ENCODE measurements at places on chromosomes 13 and 19. TPM values are rescaled to one million over a fixed set of nuclear protein-coding genes. Genes with fewer than 3 reads are reported as not detected.

DNA sequence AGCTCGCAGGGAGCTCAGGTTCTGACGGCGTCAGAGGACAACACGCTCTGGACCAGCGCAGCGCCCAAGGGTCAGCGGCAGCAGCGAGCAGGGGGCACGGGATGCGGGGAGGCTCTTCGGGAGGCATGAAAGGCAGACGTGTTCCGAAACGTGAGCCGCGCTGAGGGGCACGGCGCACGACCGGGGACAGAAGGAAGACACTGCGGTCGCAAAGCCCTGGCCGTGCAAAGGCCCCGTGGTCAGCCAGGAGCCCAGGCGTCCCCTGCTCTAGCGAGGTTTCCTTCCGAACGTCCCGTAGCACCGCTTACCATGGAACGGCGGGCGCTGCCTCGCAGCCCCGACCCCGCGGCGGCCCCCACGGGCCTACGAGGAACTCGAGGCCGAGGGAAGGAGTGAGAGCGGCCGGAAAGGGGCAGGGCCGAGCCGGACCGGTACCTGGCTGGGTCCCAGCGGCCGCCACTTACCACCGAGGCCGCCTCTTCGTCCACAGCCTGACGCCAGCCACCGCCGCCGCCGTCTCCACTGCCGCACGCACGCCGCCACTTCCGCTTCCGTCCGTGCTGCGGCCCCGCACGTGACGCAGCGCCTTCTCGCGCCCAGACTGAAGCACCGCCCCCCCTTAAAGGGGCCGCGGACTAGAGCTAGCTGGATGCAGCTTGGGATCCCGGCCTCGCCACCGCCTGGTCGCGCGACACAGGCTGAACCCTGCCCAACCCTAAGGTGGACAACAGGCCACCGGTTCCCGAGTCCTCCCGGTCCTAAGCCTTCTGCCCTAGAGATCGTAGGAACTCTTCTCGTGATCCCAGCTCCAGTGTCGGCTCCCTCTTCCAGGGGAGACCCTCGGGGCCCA lies 9.4 kb downstream of the ABHD17A start:
- no peaks in the 10 kb centered on the region for H3K36me3 ChIP-seq
- H3K4me3 ChIP-seq, result peak overlapping the region; percentile 93
- no peaks in the 10 kb centered on the region for H3K27me3 ChIP-seq
- H3K4me1 ChIP-seq, result peaks cover 20% of the 10 kb centered on the region
- peak overlapping the region; percentile 91 for H3K27ac ChIP-seq

DNA sequence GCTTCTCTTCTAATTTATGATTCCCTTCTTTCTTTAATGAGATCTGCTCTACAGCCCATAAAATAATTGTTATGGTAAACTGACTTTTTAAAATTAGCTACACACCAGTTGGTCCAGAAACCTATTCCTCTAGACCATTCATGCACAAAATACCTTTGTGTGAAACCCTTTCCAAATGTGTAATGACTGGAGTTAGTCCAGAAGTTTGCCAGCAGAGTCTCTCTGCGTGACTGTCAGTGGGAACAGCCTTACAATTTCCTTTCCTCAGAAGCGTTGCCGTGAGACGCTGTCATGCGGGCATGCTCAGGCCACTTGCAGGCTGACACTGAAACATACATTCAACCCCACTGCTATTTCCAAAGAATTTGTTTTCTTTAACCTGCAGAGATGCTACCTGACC lies 965.2 kb downstream of the PCDH9 start:
- no peak for DNase-seq
- no peak overlapping the region for H3K27ac ChIP-seq
- H3K4me3 ChIP-seq, result no peak overlapping the region
- peaks cover 6% of the 10 kb centered on the region for H3K27me3 ChIP-seq
- H3K4me1 ChIP-seq, result peaks cover 5% of the 10 kb centered on the region

- DNase-seq, result no peak
- no peak overlapping the region for H3K4me3 ChIP-seq
- no peak overlapping the region for H3K27ac ChIP-seq
- H3K27me3 ChIP-seq, result no peaks in the 10 kb centered on the region
Observed at GRCh38 chr13:43758834-43759233, 27.9 kb downstream of the ENOX1 start.

DNA sequence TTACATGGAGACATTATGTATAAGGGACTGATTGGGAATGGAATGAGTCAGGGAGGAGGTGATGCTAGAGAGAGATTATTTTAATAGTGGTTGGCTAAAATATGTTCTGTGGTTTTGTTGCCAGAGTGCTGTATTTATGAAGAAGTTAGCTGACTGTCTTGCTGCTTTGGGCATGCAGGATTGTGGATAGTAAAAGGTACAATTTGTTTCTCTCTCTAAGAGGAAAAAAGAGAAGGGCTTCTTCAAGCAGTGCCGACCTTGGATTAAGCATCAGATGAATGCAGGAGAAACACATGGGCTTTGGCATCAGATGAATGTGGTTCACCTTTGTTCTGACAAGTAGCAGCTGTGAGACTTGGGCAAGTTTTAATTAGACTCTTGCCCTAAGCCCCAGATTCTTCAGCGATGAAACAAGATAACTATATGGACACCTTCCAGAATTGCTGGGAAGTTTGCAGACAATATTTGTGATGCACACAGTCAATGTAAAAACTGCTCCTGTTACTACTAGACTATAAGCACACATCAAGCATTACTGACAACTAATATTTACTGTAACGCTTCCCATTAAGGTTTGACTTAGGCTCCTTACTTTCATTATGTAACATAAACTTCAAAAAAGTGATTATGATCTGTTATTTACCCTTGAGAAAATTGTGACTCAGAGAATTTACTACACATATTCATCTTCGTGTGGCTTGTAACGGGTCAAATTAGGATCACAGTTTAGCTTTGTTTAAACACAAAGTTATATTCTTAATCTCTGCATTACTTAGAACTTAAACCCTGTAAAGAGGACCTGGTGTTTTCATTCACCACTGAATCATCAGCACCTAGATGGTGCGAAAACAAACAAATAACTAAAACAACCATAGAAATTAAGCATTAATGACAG lies 824.0 kb downstream of the PCDH9 start:
- H3K27ac ChIP-seq, result no peak overlapping the region
- peaks cover 4% of the 10 kb centered on the region for H3K4me1 ChIP-seq
- H3K4me3 ChIP-seq, result no peak overlapping the region
- DNase-seq, result no peak
- no peaks in the 10 kb centered on the region for H3K27me3 ChIP-seq

Gene ZNF835
- total RNA-seq, result 0.17 TPM

Gene ZNF850
- total RNA-seq, result 16.7 TPM

- no peak overlapping the region for H3K27ac ChIP-seq
- no peak for DNase-seq
- no peaks in the 10 kb centered on the region for H3K4me1 ChIP-seq
- H3K27me3 ChIP-seq, result no peaks in the 10 kb centered on the region
Observed at GRCh38 chr19:743168-743687, 7.7 kb upstream of the MISP start.

DNA sequence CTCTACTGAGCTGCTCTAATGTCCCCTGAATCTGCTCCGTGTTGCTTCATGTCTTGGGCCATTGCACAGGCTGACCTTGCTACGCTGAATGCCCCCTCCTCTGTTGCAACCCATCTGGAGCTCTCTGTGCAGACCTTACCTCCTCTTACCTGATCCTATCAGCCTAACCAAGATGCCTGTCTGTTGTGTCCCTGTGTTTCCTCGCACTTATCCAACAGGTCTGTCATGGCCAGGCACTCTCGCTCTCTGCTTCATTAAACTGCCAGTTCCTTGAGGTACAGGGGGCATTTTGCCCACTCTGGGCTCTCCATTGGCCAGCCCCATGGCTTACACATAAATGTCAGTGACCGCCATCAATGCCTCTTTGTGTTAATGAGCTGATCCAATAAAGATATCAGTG lies 277.7 kb upstream of the TSHZ3 start:
- DNase-seq, result no peak
- no peak overlapping the region for H3K4me3 ChIP-seq
- H3K27me3 ChIP-seq, result peaks cover 20% of the 10 kb centered on the region
- H3K36me3 ChIP-seq, result no peaks in the 10 kb centered on the region

- peaks cover 63% of the 10 kb centered on the region for H3K27me3 ChIP-seq
- H3K27ac ChIP-seq, result no peak overlapping the region
- peaks cover 3% of the 10 kb centered on the region for H3K36me3 ChIP-seq
Observed at GRCh38 chr19:40224342-40225150, 1.9 kb downstream of the CCNP start.

- H3K36me3 ChIP-seq, result no peaks in the 10 kb centered on the region
- no peak overlapping the region for H3K4me3 ChIP-seq
- no peak overlapping the region for H3K27ac ChIP-seq
- H3K27me3 ChIP-seq, result no peaks in the 10 kb centered on the region
Observed at GRCh38 chr13:64928696-64929499, 2301.2 kb downstream of the PCDH9 start.

GRCh38 chr13:95707035-95707434 lies 30.1 kb downstream of the DNAJC3 start:
- H3K36me3 ChIP-seq, result peaks cover 8% of the 10 kb centered on the region
- H3K27me3 ChIP-seq, result no peaks in the 10 kb centered on the region
- DNase-seq, result no peak
- H3K4me1 ChIP-seq, result peaks cover 7% of the 10 kb centered on the region
- H3K27ac ChIP-seq, result no peak overlapping the region
- no peak overlapping the region for H3K4me3 ChIP-seq

DNA sequence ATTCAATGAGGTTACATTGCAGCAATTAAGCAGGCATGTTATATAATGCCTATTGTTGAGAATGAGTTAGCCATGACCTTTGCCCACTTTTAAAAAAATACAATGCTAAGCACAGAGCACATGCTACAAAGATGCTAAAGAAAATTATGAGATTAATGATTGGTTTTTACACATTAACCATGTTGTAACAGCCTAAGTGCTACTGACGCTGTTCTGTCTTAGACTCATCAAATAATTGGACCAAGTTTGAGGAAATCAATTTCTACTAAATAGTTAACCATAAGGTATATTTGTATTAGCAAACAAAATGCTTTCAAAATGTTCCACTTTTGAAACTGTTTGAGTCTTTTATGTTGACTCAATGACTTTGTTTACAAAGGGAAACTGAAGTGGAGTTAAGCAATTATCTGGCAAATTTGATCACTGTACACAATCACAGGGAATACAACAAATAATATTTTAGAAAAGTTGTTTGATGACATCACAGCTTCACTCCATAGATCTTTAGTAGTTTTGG lies 14.3 kb downstream of the MIR17HG start:
- peaks cover 4% of the 10 kb centered on the region for H3K36me3 ChIP-seq
- DNase-seq, result no peak
- no peaks in the 10 kb centered on the region for H3K27me3 ChIP-seq
- H3K4me1 ChIP-seq, result peaks cover 41% of the 10 kb centered on the region
- H3K27ac ChIP-seq, result peak overlapping the region; percentile 19

- H3K36me3 ChIP-seq, result no peaks in the 10 kb centered on the region
- peaks cover 6% of the 10 kb centered on the region for H3K27me3 ChIP-seq
- no peak overlapping the region for H3K27ac ChIP-seq
- no peaks in the 10 kb centered on the region for H3K4me1 ChIP-seq
- H3K4me3 ChIP-seq, result no peak overlapping the region
Observed at GRCh38 chr13:51564671-51565070, 19.6 kb upstream of the WDFY2 start.

GRCh38 chr13:31846961-31847752 lies 107.8 kb downstream of the RXFP2 start:
- no peak overlapping the region for H3K27ac ChIP-seq
- peak overlapping the region; percentile 56 for H3K4me3 ChIP-seq
- H3K36me3 ChIP-seq, result no peaks in the 10 kb centered on the region

- no peak for DNase-seq
- no peak overlapping the region for H3K4me3 ChIP-seq
- H3K27ac ChIP-seq, result no peak overlapping the region
- H3K27me3 ChIP-seq, result no peaks in the 10 kb centered on the region
- no peaks in the 10 kb centered on the region for H3K36me3 ChIP-seq
Observed at GRCh38 chr13:29421118-29421517, 174.4 kb downstream of the SLC7A1 start.

Gene SRRM5
- 0.79 TPM for total RNA-seq

GRCh38 chr19:13526552-13526951 lies 20.3 kb upstream of the CACNA1A start:
- peaks cover 29% of the 10 kb centered on the region for H3K27me3 ChIP-seq
- DNase-seq, result no peak
- no peak overlapping the region for H3K4me3 ChIP-seq
- no peak overlapping the region for H3K27ac ChIP-seq
- no peaks in the 10 kb centered on the region for H3K4me1 ChIP-seq
- H3K36me3 ChIP-seq, result no peaks in the 10 kb centered on the region

- H3K4me3 ChIP-seq, result no peak overlapping the region
- no peak for DNase-seq
- H3K27ac ChIP-seq, result no peak overlapping the region
Observed at GRCh38 chr13:19927117-19927748, 31.3 kb upstream of the ZMYM2 start.

GRCh38 chr13:95833719-95834118 lies 156.8 kb downstream of the DNAJC3 start:
- no peak for DNase-seq
- no peak overlapping the region for H3K27ac ChIP-seq
- no peaks in the 10 kb centered on the region for H3K27me3 ChIP-seq
- H3K4me1 ChIP-seq, result peaks cover 3% of the 10 kb centered on the region
- no peak overlapping the region for H3K4me3 ChIP-seq
- peaks cover 34% of the 10 kb centered on the region for H3K36me3 ChIP-seq

Gene CPB2
- total RNA-seq, result not detected

- H3K27ac ChIP-seq, result no peak overlapping the region
- DNase-seq, result no peak
- H3K27me3 ChIP-seq, result no peaks in the 10 kb centered on the region
- H3K4me1 ChIP-seq, result peaks cover 14% of the 10 kb centered on the region
Observed at GRCh38 chr13:98462946-98463345, 114.0 kb downstream of the STK24 start.

Gene WDFY2
- 17.2 TPM for total RNA-seq

- peak overlapping the region; percentile 41 for H3K4me3 ChIP-seq
- peaks cover 9% of the 10 kb centered on the region for H3K4me1 ChIP-seq
- no peak overlapping the region for H3K27ac ChIP-seq
- H3K36me3 ChIP-seq, result no peaks in the 10 kb centered on the region
Observed at GRCh38 chr13:83879431-83880171, 2.7 kb downstream of the SLITRK1 start.

DNA sequence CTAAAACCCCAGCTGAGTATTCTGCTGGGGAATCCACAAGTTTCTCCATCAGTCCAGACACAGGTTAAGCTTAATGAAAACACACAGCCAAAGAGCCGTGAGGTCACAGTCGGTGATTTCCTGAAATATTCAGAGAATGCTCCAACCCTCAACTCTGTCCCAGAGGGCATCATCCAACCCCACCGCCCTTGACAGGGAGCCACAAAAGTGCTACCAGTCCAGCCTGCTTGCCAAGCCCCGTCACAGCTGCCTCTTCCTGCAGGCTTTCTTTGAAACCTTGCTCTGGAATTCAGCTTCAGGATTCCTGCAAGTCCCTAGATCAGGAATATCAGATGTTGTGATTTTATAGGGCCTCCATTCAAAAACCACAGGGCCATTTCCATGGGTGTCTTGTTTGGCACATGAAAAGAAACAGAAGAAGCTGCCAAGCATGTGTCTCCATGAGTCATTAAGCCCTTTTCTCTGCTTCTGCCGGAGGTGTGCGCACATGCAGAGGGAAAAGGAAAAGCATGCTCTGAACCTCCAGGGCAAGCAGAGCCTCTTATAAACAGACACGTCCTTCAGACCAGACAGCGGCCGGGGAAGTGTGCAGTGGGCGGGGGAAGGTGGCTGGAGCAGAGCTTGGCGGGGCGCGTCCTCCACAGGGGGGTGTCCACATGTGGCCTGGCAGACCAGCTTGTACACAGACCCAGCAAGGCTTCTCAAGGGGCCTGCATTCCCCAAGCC lies 164.7 kb downstream of the KATNAL1 start:
- H3K36me3 ChIP-seq, result no peaks in the 10 kb centered on the region
- H3K27ac ChIP-seq, result peak overlapping the region; percentile 18
- no peak overlapping the region for H3K4me3 ChIP-seq
- peaks cover 12% of the 10 kb centered on the region for H3K27me3 ChIP-seq

- no peak for DNase-seq
- no peaks in the 10 kb centered on the region for H3K36me3 ChIP-seq
- H3K4me3 ChIP-seq, result no peak overlapping the region
Observed at GRCh38 chr19:27671876-27672275, 1541.1 kb downstream of the UQCRFS1 start.

All from progenitor cell of endocrine pancreas (in vitro differentiated cells).